Stomach (tissue), 19 donors: ENCODE measurements at places on chromosomes 1 and 21. TPM values are rescaled to one million over a fixed set of nuclear protein-coding genes. Genes with fewer than 3 reads are reported as not detected.

DNA sequence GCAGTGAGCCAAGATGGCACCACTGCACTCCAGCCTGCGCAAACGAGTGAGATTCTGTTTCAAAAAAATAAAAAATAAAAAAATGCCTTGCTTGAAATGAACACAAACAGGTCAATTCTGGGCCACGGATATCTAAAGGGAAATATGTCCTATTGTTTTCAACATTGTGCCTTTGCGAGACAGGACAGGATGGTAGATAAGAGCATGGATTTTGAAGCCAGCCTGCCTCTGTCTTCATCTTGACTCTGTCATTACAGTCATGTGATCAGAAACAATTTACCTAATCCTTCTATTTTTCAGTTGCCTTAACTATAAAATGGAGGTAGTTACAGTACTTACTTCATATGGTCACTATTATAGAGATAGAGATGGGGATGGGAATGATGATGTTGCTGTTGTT is 56.7 kb upstream of the ZSWIM5 start:
- DNase-seq: no peak
- no peak overlapping the region for H3K27ac ChIP-seq
- H3K36me3 ChIP-seq: no peaks in the 10 kb centered on the region
- H3K4me1 ChIP-seq: peaks cover 18% of the 10 kb centered on the region
- H3K27me3 ChIP-seq: no peaks in the 10 kb centered on the region

The SLFNL1 gene
- total RNA-seq: 0.73 TPM

The CREG1 gene
- total RNA-seq: 87.7 TPM

The RGS4 gene
- total RNA-seq: not detected

The DCST1 gene
- total RNA-seq: not detected

DNA sequence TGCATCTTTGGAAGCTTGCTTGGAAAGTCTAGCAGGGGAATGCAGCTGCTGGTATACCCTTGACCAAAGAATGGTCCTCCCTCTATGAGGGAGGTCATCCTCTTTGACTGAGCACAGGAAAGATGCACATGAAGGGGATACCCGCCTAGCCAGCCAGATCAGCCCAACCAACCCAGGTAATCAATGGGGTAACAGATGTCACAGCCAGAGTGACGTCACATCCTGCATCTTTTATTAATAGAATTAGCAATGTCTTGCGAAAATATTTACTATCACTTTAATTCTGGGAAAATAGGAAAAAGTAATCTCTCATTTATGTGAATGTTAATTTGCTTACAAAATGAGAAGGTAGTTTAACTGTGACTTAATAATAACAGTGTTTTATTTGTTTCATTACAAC is 25.6 kb upstream of the PTBP2 start:
- H3K27me3 ChIP-seq: no peaks in the 10 kb centered on the region
- DNase-seq: no peak
- H3K4me1 ChIP-seq: no peaks in the 10 kb centered on the region
- H3K27ac ChIP-seq: no peak overlapping the region
- no peaks in the 10 kb centered on the region for H3K36me3 ChIP-seq
- H3K4me3 ChIP-seq: no peak overlapping the region

DNA sequence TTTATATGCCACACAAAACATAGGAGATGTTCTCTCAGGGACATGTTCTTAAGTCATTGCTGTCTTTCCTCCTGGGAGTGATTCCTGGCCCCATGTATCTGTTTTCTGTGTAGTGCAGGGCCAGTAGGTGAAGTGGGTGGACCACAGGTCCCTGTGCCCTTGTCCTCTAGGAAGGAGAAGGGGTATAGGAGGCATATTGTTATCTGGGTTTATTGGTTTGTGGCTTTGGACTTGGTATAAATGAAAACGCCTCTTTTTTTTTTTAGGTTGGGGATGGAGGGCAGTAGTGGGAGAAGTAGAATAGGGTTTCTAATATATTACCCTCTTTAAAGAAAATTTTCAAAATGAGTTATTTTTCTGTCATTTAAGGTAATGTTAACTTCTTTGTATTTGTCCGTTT is 29.4 kb downstream of the DYRK1A start:
- H3K27ac ChIP-seq: no peak overlapping the region
- no peaks in the 10 kb centered on the region for H3K36me3 ChIP-seq
- no peak overlapping the region for H3K4me3 ChIP-seq
- no peak for DNase-seq

GRCh38 chr1:67557696-67558448 is 127.1 kb upstream of the GADD45A start:
- DNase-seq: no peak
- no peaks in the 10 kb centered on the region for H3K27me3 ChIP-seq
- H3K4me3 ChIP-seq: no peak overlapping the region
- no peaks in the 10 kb centered on the region for H3K36me3 ChIP-seq

- no peak for DNase-seq
- no peak overlapping the region for H3K27ac ChIP-seq
- no peaks in the 10 kb centered on the region for H3K36me3 ChIP-seq
- H3K4me3 ChIP-seq: no peak overlapping the region
- no peaks in the 10 kb centered on the region for H3K27me3 ChIP-seq
These were observed 78.4 kb upstream of the SSX2IP start for GRCh38 chr1:84768634-84769033.

GRCh38 chr1:214022229-214022791 is 34.5 kb downstream of the PROX1 start:
- no peaks in the 10 kb centered on the region for H3K27me3 ChIP-seq
- H3K4me3 ChIP-seq: no peak overlapping the region
- H3K27ac ChIP-seq: no peak overlapping the region
- DNase-seq: no peak

DNA sequence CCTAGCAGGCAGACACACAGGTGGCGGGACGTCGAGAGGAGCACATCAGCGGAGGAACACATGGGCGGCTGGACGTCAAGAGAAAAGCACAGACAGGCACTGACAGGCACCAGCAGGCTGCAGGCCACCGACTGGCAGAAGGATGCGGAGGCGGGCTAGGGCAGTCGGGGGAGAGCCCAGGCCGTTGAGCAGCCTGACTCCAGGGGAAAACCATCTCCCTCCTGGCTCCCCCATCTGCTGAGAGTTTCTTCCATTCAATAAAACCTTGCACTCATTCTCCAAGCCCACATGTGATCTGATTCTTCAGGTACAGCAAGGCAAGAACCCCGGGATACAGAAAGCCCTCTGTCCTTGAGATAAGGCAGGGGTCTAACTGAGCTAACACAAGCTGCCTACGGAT is 25.5 kb downstream of the B3GALT5 start:
- H3K4me1 ChIP-seq: peaks cover 22% of the 10 kb centered on the region
- no peak overlapping the region for H3K27ac ChIP-seq
- H3K4me3 ChIP-seq: no peak overlapping the region
- H3K27me3 ChIP-seq: peaks cover 13% of the 10 kb centered on the region
- H3K36me3 ChIP-seq: no peaks in the 10 kb centered on the region

- H3K27me3 ChIP-seq: no peaks in the 10 kb centered on the region
- H3K36me3 ChIP-seq: no peaks in the 10 kb centered on the region
- no peaks in the 10 kb centered on the region for H3K4me1 ChIP-seq
- no peak for DNase-seq
- H3K27ac ChIP-seq: no peak overlapping the region
- no peak overlapping the region for H3K4me3 ChIP-seq
These were observed 18.3 kb upstream of the CNTN2 start for GRCh38 chr1:205024679-205025078.

The KRTAP19-1 gene
- not detected for total RNA-seq

DNA sequence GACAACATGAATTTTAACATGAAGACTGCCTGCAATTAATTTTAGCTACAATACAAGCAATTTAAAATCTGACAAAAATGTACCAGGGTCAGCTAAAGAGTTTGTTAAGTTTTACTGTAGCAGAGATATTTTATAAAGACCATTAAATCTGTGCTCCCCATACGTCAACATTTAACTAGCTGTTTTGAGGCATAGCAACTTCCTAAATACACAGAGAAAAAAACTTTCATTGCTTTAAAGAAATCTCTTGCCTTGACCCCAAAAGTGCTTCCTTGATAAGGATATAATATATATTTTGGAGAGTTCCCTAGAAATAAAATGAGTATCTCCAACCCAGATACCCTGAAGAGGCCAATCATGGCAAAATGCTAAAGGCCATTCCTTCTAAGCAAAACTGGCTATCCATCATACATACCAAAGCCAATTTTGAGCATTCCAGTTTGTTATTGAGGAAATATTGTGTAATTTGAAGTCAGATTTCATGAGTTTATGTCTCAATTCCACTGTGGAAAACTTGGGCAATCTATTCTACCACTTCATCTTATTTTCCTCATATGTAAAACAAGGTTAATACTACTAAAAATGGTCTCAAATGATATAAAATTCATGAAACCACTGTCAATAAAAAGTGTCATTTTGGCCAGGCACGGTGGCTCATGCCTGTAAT is 19.1 kb downstream of the ASPM start:
- DNase-seq: no peak
- H3K27ac ChIP-seq: no peak overlapping the region
- H3K4me3 ChIP-seq: no peak overlapping the region
- no peaks in the 10 kb centered on the region for H3K36me3 ChIP-seq

GRCh38 chr21:44057960-44058651 is 46.0 kb downstream of the TRAPPC10 start:
- H3K36me3 ChIP-seq: peaks cover 29% of the 10 kb centered on the region
- H3K4me3 ChIP-seq: no peak overlapping the region
- no peak for DNase-seq

GRCh38 chr1:193260056-193260745 is 73.8 kb upstream of the B3GALT2 start:
- H3K36me3 ChIP-seq: peaks cover 11% of the 10 kb centered on the region
- no peak overlapping the region for H3K4me3 ChIP-seq
- no peak overlapping the region for H3K27ac ChIP-seq
- DNase-seq: no peak
- no peaks in the 10 kb centered on the region for H3K4me1 ChIP-seq

DNA sequence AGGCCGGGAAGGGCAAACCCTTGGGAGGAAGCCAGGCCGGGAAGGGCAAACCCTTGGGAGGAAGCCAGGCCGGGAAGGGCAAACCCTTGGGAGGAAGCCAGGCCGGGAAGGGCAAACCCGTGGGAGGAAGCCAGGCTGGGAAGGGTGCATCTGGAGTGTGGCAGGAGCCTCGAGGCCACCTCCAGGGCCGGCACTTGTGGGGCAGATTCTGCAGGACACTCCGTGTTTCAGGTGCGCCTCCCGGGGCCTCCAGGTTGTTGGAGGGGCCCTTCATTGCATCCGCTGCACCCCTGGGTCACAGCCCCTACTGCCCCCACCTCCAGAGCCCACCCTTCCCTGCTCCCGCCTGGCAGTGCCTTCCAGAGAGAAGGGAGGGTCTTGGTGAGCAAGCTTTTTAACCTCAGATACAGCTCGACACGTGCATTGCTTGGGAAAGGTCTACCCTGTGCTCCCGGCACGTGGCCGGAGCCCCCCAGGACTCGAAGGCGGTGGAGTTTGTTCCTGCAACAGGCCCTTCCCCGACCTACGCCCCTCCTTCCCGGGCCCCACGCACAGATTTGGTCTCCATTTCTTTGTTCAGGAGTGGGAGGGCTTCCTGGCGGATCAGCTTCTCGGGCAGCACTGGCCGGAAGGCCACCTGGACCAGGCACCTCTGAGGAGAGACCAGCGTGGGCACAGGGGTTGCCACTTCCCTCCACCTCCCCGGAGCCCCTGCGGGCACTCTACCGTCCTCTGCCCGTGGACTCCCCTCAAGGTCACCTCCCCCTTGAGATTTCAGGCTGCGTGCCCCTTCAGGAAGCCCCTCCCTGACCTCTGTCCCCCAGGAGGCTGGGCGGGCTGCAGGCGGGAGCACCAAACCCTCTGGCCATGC is 9.4 kb upstream of the TMEM52 start:
- no peaks in the 10 kb centered on the region for H3K4me1 ChIP-seq
- H3K4me3 ChIP-seq: no peak overlapping the region
- no peaks in the 10 kb centered on the region for H3K36me3 ChIP-seq
- H3K27me3 ChIP-seq: no peaks in the 10 kb centered on the region
- DNase-seq: no peak

DNA sequence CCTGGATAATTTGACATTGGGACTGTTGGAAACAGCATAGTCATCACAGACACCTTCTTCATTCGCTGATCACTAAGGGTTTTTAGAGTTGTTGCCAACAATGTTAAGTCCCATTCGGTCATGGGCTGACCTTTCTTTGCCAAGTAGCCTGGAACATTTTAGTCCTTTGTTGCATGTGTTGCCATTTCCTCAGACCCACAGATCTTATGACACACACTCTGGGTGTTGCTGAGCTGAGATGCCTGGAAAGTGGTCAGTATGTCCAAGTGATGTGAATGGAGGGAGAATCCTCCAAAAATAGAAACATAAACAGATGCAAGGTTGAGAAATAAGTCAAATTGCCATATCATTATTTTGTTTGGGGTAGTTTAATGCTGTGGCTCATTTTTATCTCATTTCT is 61.5 kb upstream of the GJA5 start:
- H3K36me3 ChIP-seq: no peaks in the 10 kb centered on the region
- DNase-seq: peak; percentile 7
- no peaks in the 10 kb centered on the region for H3K27me3 ChIP-seq
- H3K4me3 ChIP-seq: no peak overlapping the region
- H3K27ac ChIP-seq: no peak overlapping the region
- H3K4me1 ChIP-seq: no peaks in the 10 kb centered on the region

The HPCA gene
- not detected for total RNA-seq

The S100A7A gene
- total RNA-seq: not detected

DNA sequence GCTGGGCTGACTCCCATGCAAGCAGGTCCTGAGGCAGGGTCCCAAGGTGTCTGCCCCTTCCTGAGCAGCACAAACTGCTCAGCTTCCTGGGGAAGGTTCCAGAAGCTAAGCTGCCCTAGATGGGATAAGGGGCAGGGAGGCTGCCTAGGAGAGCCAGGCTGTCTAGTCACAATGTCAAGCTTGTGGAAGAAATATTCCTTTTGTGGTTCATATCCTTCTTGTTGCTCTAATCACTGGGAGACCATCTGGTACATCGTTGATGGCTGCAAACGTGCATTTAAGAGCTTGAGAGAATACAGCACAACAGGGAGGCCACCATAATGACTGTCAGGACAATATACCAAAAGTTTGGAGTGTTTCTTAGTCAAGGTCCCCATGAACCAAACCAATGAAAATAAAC is 67.4 kb downstream of the SLC16A1 start:
- H3K27me3 ChIP-seq: no peaks in the 10 kb centered on the region
- H3K27ac ChIP-seq: no peak overlapping the region
- DNase-seq: no peak
- H3K36me3 ChIP-seq: no peaks in the 10 kb centered on the region
- H3K4me3 ChIP-seq: no peak overlapping the region

- peak; percentile 85 for DNase-seq
- no peaks in the 10 kb centered on the region for H3K36me3 ChIP-seq
- H3K4me3 ChIP-seq: no peak overlapping the region
- no peaks in the 10 kb centered on the region for H3K27me3 ChIP-seq
- peak overlapping the region; percentile 57 for H3K27ac ChIP-seq
- H3K4me1 ChIP-seq: peaks cover 37% of the 10 kb centered on the region
These were observed 48.4 kb upstream of the SIPA1L2 start for GRCh38 chr1:232678185-232678886.

- no peak overlapping the region for H3K4me3 ChIP-seq
- no peaks in the 10 kb centered on the region for H3K36me3 ChIP-seq
- no peak overlapping the region for H3K27ac ChIP-seq
- no peaks in the 10 kb centered on the region for H3K4me1 ChIP-seq
- H3K27me3 ChIP-seq: peaks cover 2% of the 10 kb centered on the region
- DNase-seq: no peak
These were observed 29.5 kb downstream of the CD247 start for GRCh38 chr1:167488786-167489185.
